ENCODE measurements at places on chromosomes 7 and 10.

GRCh38 chr10:90125456-90126255, 424.3 kb downstream of the KIF20B start:
- DNase-seq: no peak

DNA sequence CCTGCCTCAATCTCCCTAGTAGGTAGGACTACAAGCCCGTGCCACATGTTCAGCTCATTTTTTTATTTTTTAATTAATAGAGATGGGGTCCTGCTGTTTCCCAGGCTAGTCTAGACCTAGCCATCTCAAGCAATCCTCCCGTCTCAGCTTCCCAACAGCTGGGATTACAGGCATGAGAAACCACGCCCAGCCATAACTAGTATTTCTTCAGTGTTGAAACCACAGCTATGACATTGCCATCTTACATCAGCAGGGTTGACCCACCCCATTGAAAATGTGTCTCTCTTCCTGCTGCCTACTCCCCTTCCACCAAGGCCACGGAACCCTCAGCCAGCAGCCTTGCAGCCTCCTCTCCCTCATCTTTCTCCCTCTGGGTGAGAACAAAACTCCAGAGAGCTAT, 62.1 kb upstream of the ZNF746 start:
- no peak for DNase-seq

GRCh38 chr10:48946332-48946731, 6.7 kb upstream of the LRRC18 start:
- no peak for DNase-seq

GRCh38 chr10:24902400-24902728, 50.0 kb downstream of the PRTFDC1 start:
- DNase-seq: no peak

GRCh38 chr10:44994752-44995530, 5.8 kb upstream of the ZNF22 start:
- DNase-seq: no peak

GRCh38 chr7:115273139-115273772, 351.4 kb downstream of the MDFIC start:
- no peak for DNase-seq

- no peak for DNase-seq
These were observed 250.6 kb upstream of the GPR26 start for GRCh38 chr10:123415523-123415922.

GRCh38 chr10:48731654-48732053, 47.0 kb downstream of the WDFY4 start:
- DNase-seq: no peak

GRCh38 chr7:43697690-43698089, 31.6 kb downstream of the COA1 start:
- no peak for DNase-seq

- DNase-seq: no peak
These were observed 32.6 kb downstream of the SLC26A5 start for GRCh38 chr7:103413407-103413806.

Measured in cerebellar nuclear complex (tissue), 1 donor.